Immature natural killer cell (primary cell): ENCODE measurements at places on chromosomes 7 and 10.

- DNase-seq, result no peak
Observed at GRCh38 chr7:100166317-100166940, 2.0 kb downstream of the GAL3ST4 start.

DNA sequence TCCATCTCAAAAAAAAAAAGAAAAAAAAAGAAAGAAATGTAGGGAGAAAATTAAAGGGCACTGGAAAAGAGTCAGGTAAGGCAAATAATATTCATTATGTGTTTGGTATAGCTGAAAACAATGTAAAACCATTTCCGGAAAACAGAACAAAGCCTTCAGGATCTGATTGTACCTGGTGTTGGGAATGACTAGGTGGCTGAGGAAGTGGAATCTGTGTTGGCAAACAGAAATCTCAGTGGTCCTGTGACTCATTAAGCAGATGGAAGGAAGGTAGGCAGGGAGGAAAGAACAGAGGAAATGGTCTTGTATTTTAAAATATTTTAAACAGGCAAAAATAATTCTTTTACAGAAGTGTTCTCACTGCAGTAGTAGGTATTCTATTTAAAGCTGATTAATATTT is 55.7 kb upstream of the GATA3 start:
- DNase-seq, result no peak

GRCh38 chr7:109322833-109323232 is 753.2 kb downstream of the DNAJB9 start:
- DNase-seq, result no peak

DNA sequence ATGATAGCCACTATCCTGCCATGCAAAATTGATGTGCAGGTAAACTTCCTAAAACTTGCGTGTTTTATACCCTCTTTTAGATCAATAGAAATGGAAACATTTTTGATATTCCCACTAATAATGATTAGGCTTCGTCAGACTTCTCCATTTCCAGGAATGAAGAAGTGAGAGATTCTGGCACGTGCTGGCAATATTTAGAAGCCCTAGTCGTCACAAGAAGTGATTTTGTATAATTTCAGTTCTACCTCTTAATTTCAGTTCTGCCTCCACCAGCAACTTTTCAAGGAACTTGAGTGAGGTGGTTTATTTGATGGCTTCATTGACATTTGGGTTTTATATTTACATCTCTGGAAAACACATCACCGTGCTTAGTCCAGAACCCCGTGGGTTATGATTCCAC is 61.9 kb downstream of the MRC1 start:
- no peak for DNase-seq

- DNase-seq, result no peak
Observed at GRCh38 chr7:144762853-144763252, 73.0 kb downstream of the TPK1 start.

DNA sequence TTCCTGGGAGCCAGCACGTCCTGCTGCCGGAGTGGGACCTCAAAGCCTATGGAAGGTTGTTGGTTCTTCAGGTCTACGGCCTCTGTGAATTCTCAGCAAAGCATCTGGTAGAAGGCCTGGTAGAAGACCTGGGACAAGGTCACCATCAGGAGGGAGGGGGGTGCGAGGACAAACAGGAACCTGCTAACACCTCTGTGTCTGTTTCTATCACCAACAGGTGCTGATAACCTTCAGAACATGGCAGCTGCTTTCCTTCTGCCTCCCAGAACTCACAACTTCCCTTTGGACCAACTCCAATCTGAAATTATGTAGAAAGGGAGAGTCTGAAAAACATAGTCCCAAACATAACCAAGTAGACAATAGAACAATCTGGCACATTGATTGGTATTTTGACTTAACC is 8.3 kb upstream of the MET start:
- DNase-seq, result no peak

DNA sequence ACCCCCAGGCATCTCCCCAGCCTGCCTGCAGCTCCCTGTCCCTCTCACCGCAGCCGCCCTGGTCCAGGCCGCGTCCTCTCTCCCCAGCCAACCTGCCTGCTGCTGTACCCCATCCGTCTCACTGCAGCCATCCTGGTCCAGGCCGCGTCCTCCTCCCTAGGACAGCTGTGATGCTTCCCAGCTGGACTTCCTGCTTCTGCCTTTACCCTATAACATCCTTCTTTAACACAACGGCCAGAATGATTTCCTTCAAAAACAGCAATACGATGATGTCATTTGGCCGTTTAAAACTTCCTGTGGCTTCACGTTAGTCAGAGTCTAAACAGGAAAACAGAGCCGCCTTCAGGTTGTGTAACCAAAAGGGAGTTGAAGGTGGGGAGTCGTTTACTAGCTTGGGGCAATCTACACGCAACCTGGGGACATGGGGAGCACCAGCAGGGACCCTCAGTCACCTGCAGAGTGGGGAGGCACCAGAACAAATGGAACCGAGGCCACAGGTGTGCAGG is 32.2 kb upstream of the ZFAND2A start:
- no peak for DNase-seq

GRCh38 chr10:30977385-30977784 is 54.3 kb downstream of the ZNF438 start:
- DNase-seq, result no peak

GRCh38 chr7:6256677-6257535 is 15.5 kb downstream of the CYTH3 start:
- DNase-seq, result peak; percentile 24

DNA sequence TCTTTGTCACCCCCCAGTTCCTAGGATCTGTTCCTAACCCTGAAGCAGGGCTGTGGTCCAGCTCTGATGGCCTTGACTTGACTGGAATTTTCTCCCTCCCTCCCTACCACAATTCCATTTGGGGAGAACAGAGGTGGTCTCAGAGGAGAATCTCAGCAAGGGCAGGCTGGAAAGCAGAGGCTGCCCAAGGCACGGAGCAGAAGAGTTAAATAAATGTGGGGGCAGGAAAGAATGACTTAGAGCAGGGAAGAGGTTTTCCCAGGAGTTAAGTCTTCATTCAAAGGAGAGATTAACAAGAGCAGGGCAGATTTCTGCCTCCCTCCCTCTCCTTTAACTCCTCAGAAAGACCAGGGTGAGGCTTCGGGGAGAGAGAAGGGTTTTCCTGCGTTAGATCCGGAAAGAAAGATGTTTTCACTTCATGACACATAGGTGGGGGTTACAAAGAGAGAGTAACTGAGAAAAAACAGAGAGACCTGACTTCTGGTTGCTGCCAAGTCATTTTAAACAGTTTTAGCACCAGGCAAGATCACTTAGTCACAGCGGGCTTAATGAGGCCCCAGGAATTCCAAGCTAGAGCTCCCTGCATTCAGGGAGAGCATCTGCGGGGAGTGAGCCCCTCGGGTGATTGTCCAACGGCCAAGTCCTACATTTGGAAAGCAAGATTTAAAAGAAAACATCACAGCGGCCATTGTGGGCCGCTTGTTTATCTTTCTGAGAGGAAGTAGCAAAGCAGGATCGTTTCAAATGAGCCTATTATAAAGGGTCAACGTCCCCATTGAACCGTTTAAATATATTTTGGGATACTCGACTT is 78.7 kb downstream of the ARHGAP22 start:
- DNase-seq, result no peak

DNA sequence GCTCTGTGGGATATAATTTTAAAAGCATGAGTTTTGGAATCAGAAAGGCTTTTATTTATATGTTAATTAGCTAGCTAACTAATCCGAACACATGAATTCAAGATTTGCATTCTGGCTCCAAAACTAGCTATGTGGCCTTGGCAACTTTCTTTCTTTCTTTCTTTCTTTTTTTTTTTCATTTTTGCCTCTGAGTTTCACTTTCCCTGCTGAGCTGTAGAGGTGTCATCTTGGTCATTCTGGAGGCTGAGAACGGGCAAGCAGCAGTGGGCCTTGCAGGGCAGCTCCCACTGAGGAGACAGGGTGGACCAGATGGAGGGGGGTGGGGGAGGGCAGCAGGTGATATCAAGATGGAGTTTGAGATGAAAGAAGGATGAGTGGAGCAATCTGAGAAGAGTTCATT is 24.8 kb upstream of the SFMBT2 start:
- no peak for DNase-seq

GRCh38 chr10:82409671-82410070 is 534.7 kb downstream of the NRG3 start:
- no peak for DNase-seq

GRCh38 chr7:116083796-116084195 is 53.2 kb upstream of the TFEC start:
- no peak for DNase-seq

- no peak for DNase-seq
Observed at GRCh38 chr7:112226701-112227276, 20.3 kb downstream of the ZNF277 start.

DNA sequence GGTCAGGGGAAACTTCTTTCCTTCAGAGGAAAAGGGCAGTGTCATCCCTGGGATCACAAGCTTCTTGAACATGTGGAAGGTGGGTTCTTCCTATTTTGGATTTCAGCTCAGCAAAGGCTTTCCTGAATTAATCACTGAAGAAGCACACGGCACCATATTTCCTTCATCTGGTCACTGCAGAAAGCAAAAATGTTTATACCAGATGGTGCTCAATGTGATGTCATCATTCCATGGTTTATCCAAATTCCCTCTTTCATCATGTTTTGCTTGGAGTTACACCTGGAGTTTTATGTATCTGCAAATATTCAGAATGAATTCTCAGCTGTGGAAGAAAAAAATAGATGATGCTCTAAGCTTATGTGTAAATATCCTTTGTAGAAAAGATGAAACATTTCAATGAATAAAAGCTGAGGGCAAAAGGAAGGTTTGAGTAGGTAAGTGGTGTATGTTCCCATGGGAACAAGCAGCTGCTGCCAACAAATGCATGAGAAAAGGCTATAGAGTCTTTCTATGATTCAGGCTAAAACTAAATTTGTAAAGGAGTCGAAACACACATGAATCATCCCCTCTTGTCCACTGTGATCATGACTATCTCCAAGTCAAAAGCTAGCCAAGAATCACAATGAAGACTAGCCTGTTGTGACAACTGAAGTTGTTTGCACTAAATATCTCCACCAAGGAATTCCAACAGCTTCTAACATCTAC is 26.9 kb upstream of the BPGM start:
- DNase-seq, result no peak

DNA sequence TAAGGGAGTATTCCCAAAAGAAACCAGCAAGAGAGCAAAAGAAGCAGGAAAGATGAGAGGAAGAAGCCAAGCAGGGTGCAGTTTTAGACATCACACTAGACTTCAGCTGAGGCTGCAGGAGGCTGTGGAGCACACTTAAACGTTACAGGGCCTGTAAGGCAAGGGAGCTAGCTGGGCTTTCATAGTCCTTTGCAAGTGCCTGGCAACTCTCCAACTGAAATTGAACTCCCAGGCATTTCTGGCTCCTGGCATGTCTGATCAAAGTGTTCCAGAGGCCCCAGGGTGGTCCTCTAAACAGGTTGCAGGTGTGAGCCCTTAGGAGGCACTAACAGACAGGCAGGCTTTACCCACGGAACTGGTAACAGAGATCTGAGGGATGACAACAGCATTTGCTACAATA is 750.2 kb downstream of the XPNPEP1 start:
- no peak for DNase-seq

- no peak for DNase-seq
Observed at GRCh38 chr7:20735346-20736065, 51.2 kb downstream of the SP8 start.

- no peak for DNase-seq
Observed at GRCh38 chr10:49173853-49174252, 14.3 kb downstream of the TMEM273 start.

DNA sequence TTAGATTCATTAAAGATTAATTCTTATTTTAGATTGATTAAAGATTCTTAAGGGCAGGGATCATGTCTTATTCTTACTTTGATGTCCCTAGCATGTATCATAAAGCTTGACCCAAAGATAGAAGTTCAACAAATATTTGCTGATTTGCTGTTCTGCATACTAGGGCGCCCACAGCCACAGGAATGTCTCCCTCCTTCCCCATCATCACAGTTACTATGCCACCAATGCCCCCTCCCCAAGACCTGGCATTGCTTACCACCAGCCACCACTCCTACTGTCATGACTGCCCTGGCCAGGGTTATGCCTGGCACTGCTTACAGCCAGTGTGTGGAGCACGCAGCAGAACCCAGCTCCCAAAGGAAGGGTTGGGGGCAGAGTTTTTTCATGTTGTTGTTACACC is 86.7 kb upstream of the AGK start:
- DNase-seq, result no peak

DNA sequence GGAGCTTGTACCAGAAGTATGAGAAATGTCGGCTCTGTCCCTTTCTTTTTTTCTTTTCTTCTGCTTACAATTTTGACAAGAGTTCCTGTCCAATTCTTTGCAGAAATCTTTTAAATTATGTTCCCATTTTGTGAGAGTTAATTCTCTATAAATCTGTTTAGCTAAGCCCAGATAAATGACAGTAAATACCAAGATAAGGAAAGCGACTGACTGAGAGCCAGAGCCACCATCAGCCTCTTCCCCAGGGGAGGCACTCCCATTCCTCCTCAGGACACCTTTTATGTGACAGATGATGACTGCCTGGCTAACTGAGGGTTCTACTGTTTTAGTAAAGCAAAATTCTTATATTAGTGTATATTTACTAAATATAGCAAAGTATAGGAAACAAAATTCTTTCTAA is 6.9 kb upstream of the GGCT start:
- no peak for DNase-seq

DNA sequence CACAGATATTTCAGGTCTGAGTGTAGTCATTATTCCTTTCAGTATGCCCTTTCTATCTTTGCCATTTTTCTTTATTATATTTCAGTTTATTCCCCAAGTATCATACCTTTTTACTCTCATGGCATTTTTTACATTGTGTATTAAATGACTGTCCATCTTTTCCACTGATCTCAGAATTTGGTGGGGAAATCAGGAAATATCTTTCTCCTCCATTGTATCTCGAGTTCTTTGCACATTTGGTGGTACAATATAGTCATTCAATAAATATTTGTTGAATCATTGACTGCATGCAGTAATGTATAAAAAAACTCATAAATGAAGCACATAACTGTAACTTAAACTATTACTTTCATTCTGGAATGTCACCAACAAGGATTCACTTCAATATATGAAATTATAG is 354.7 kb downstream of the HGF start:
- no peak for DNase-seq

GRCh38 chr7:80736371-80737125 is 98.1 kb downstream of the CD36 start:
- DNase-seq, result no peak

DNA sequence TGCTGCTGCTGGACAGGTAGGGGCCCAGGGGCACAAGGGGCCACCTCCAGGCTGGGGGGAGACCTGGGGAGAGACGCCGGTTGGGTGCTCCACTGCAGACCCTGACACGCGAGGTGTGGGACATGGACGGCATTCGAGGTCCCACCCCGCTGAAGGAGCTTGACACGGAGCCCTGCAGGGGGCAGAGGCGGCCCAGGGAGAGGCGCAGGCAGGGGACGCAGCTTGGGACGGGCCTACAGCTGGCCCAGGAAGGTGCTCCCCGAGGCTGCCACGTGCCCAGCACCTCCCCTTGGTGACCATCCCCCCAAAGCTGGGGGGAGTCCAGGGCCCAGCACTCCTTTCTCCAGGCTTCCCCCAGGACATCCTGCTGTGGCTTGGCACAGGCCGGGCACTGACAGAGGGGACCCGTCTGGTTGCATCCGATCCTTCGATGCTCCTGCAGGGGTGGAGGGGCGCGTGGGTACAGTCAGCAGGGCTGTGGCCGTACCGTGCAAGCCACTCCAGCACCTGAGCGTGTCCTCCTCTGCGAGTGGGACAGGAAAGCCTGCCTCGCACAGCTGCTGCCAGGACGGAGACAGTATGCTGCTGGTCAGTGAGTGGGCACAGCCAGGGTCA is 174.4 kb downstream of the ELFN1 start:
- no peak for DNase-seq

GRCh38 chr7:98212532-98213041 is 1.3 kb downstream of the BHLHA15 start:
- DNase-seq, result no peak
